Stimulated activated CD4-positive, alpha-beta T cell treated with anti-CD3 and anti-CD28 coated beads, TNF-alpha, amount 100 ng/mL, for 24 hours (primary cell): ENCODE measurements at places on chromosomes 6 and 20.

GRCh38 chr20:44633187-44633810 lies 18.2 kb downstream of the ADA start:
- no peak for DNase-seq

DNA sequence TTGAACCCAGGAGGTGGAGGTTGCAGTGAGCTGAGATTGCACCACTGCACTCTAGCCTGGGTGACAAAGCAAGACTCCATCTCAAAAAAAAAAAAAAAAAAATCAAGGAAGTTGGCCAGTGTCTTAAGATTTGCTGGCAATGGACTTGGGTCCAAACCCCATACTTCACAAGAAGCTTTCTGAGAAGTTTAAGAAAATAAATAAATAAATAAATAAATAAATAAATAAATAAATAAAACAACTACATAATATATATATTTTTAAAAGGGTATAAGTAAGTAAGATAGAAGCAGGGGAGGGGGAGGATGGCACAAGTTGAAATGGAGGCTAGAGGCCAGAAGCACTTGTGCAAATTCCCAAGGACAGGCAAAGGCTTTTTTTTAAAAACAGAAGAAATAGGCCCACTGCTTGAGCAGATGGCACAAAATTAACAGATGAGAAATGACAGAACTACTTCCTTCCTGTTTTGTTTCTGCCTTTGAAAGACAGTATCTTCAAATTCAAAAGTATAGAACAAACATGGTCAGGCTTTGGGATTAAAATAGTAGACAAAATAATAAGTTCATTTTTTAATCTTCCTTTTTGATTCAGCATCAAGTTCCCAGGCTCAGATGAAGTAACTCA lies 287.7 kb downstream of the ALDH8A1 start:
- DNase-seq, result no peak

GRCh38 chr6:20441921-20442320 lies 40.2 kb downstream of the E2F3 start:
- no peak for DNase-seq

DNA sequence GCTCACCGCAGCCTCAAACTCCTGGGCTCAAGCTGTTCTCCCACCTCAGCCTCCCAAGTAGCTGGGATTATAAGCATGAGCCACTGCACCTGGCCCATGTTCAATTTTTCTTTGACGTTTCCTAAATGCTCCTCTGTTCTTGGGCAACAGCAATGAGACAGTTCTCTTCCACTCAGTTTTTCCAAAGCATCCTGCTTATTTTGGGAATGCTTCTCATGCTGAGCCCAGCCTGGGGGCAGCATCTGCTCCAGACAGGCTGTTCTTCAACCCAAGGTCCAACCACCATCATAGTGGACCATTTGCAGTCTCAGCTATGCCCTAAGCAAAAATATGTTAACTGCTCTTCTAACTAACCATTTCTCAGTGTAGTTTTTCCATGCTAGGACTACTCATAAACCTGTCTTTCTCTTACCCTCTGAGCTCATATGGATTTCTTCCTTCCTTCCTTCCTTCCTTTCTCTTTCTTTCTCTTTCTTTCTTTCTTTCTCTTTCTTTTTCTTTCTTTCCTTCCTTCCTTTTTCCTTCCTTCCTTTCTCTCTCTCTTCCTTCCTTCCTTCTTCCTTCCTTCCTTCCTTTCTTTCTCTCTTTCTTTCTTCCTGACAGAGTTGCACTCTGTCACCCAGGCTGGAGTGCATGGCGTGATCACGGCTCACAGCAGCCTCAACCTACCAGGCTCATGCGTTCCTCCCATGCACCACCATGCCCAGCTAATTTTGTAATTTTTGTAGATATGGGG lies 48.4 kb downstream of the GCNT2 start:
- no peak for DNase-seq

DNA sequence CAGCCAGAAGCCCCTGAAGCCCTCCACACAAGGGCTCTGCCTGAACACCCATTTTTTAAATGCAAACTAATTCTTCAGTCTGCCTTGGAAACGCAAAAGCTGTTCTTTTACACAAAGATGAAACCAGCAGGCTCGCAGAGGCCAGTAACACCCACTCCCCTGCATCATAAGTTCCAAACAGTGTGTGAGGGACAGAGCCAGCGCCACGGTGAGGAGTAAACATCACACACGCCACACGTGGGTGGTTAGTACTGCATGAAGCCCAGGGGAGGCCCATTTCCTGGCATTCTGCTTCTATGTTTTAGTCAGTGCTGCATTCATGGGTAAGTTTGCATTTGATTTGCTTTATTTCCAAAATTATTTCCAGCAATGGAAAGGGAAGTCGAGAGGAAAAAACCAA lies 217.7 kb upstream of the RIN2 start:
- no peak for DNase-seq

DNA sequence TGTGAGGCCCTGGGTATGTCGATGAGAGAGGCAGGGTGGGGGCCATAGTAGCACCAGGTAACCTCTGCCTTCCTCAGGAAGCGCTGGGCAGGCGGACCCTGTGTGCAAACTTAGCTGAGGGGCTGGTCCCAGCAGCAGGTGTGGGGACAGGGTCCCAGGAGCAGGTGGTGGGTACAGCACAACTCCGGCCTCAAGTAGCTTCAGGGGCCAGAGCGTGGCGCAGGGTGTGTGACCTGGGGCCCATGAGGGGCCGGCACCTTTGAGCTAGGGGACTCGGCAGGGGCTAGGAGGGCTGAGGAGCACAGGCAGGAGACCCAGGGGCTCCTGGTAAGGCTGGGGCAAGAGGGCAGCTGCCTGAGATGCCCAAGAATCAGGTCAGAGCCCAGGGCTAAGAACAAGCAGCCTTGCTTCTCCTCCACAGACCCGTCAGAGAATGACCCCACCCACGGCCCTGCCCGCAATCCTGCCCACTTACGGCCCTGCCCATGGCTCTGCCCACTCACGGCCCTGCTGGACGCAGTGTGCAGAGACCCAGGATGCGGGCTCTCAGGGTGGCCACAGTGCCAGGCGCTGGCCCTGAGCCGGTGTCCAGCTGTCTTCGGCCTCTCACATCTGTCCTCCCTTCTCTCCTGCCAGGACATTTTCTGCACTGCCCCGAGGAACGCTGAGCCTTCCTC lies 30.9 kb downstream of the CHRNA4 start:
- no peak for DNase-seq

DNA sequence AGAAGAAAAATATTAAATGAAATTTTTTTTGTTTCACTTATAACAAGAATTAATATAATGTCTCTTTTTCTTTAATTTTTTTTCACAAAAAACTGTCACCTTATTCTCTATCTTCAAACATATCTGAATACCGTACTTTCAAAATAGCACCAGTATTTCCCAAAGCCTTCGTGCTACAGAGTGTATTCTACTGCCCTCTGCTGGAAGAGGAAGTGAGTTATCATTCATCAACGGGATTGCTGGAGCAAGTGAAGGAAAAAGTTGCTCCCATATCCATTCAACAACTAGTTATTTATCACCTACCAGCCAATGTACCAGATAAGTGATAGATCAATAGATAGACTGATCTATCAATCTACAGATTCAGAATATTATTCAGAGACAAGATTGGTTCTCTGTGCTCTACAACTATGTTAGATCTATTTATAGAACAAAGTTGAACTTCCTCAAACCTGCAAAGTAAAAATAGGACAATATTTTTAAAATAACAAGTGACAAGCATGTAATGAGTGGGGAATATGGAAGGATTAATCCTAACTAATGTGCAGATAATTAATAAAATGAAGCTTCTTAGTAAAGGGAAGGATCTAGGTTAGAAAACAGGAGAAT lies 26.7 kb upstream of the TFAP2B start:
- DNase-seq, result no peak

GRCh38 chr20:15827628-15828027 lies 745.6 kb downstream of the KIF16B start:
- DNase-seq, result no peak

- DNase-seq, result no peak
Observed at GRCh38 chr6:128487746-128488145, 32.7 kb downstream of the PTPRK start.

DNA sequence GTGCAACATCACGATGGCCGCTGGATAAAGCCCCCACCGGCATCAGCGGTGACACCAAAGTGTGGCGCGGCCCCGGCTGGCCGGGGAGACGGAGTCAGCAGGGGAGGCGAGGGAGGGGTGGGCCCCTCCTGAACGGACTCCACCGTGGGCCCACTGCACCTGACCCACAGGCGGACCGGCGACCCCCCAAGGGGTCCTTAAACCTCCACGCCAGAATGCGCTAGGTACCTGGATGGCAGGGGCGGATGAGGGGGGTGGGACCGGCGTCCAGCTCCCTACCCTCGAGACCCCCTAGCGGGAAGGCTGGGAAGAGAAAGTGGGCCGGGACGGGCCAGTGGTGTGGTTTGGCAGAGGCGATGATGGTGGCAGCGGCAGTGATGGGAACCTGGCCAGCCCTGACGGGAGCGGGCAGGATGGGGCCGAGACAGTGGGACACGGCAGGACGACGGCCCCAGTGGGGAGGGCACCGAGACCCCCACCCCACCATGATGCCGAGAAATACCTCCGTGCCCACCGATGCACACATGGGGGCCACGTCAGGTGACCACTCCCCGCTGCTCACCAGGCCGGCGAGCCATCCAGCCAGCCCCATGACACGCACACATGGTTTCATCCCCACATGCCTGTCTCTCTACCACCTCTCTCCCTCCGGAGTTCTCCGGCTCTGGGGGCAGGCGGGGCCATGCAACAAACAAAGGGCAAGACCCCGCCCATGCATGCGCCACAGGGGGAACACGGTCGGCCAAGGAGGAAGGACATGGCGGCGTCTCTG lies 771.9 kb upstream of the DEFB115 start:
- DNase-seq, result no peak

GRCh38 chr6:124742971-124743370 lies 219.3 kb upstream of the RNF217 start:
- no peak for DNase-seq

- DNase-seq, result no peak
Observed at GRCh38 chr6:139625081-139625939, 250.9 kb upstream of the CITED2 start.

GRCh38 chr6:137894779-137895385 lies 27.8 kb downstream of the TNFAIP3 start:
- DNase-seq, result no peak

DNA sequence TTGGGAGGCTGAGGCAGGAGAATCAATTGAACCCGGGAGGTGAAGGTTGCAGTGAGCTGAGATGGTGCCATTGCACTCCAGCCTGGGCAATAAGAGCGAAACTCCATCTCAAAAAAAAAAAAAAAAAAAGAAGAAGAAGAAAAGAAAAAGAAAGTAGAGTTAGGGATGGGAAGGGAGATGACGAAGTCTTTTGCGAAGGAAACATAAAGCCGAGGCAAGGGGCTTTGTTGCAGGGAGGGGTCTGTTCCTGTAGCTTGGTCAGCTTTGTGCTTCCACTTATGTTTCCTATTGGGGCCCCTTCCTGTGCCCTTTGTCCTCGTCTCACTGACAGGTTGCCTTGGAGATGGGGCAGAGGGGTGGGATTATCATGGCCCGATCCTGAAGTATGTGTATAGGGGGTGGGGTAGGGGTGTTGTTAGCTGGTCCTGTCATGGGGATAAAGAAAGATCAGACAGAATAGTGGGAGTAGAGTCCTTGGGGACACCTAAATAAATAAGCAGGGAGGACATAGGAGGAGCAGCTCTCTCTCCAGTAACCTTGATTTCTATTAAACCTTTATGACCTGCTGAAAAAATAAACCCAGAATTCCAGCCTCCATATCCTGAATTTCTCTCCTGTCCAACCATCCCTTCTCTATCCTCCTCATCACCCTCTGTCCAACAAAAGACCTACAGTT lies 1.1 kb upstream of the CLIC1 start:
- DNase-seq, result no peak

- peak; percentile 10 for DNase-seq
Observed at GRCh38 chr6:14046476-14047068, 71.0 kb upstream of the CD83 start.

GRCh38 chr6:149026530-149026942 lies 279.7 kb downstream of the UST start:
- no peak for DNase-seq

DNA sequence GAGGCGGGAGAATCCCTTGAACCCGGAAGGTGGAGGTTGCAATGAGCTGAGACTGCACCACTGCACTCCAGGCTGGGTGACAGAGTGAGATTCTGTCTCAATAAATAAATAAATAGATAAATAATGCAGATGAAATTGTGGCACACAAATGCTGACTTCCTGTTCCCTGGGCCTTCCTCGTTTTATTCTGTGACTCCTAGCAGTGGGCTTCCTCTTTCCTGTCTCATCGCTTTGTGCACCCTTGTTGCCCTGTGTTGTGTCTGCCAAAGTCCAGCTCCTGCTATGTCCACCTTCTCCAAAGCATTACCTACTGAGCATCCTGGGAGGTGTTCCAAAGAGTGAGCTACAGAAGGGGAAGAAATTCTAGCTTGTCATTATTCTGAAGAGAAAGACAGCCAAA lies 100.2 kb upstream of the TIAM2 start:
- no peak for DNase-seq

DNA sequence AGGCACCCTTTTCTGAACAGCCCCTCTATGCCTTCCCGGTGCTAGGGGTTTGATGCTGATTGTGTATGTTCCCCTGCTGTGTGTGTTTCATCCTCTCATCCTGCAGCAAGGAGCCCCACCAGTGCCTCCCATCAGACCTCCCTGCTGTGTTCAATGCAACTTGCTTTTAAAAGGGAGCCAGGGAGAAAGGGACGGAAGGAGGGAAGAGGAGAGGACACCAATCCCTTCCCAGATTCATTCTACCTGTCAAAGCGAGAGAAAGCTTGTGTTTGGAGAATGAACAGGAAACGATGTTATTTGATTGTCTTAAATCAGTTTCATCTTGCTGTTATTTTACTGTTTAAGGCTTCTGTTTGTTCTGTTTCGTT lies 259.2 kb downstream of the ADGB start:
- no peak for DNase-seq

DNA sequence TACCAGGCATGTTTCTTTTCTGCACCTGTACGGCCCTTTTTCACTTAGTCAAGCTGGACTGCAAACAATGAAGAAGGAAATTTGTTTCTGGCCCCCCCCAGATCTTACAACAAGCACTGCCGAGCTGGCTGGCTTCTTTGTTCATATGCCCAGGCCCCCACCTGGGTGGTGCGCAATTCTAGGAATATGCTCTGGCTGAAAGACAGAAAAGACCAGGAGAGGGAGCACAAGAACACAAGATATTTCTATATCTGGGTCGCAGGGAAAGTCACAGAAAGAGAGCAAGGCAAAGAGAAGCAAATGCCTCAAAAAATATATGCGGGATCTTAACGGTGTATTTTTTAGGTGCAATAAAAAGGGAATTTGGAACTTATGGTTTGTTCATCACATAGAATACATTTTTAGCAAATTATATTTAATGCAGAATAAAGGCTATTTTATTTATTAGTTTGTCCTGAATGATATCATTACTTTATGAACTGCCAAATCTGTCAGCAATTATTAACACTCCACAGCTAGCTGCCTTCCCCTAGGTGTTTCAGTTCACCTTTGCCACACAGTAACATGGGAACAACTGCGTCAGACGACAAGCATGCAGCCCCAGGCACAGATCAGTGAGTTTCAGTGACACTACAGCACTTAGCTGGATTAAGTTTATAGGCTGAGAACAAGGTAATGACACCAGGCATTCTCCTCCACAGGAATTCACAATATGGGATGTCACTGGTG lies 76.5 kb downstream of the GJA10 start:
- no peak for DNase-seq

GRCh38 chr20:3712279-3712873 lies at the start of gene SIGLEC1:
TSS of gene SIGLEC1 (minus strand) at chr20:3712600. CDS start at chr20:3707128, 5,472 bp downstream.
- DNase-seq, result no peak

GRCh38 chr6:108714101-108714765 lies 134.0 kb upstream of the ARMC2 start:
- no peak for DNase-seq
